Fibroblast of mammary gland (primary cell): ENCODE measurements at places on chromosomes 4 and X.

DNA sequence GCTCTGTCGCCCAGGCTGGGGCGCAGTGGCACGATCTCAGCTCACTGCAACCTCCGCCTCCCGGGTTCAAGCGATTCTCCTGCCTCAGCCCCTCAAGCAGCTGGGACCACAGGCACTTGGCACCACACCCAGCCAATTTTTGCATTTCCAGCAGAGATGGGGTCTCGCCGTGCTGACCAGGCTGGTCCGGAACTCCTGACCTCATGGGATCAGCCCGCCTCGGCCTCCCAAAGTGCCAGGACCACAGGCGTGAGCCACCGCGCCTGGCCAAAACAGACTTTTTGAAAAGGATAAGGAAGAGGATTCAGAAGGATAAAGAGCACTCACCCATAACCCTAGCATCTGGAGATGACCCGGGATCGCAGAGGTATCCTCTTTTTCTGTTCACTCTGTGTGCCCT is 224.5 kb upstream of the AGTR2 start:
- no peak for DNase-seq

- DNase-seq, result no peak
These were observed 36.2 kb upstream of the PROM1 start for GRCh38 chr4:16119981-16120380.

- peak; percentile 58 for DNase-seq
These were observed 98.2 kb upstream of the PRKX start for GRCh38 chrX:3811331-3812311.

GRCh38 chr4:82398263-82398662 is 24.5 kb upstream of the HNRNPD start:
- DNase-seq, result no peak

- DNase-seq, result no peak
These were observed 196.5 kb downstream of the ARHGAP10 start for GRCh38 chr4:147928400-147928799.

DNA sequence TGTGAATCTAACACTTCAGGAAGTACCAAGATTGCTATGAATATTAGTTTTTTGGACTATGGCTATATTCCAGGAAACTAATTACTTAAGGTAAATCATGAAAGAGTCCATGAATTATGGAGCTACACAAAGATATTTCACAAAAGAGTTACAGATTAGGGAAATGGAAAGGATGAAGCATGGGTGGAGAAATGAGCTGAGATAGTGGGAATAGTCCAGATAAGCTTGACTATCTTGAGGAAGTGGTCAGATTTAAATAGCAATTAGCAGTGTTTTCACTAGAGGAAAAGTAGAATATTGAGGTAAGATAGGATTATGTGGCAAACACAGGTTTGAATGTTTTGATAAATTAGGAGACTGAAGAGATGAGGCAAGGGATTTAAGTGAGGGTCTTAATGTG is 42.1 kb upstream of the C1GALT1C1 start:
- DNase-seq, result no peak

GRCh38 chrX:39159921-39160507 is 358.8 kb downstream of the MID1IP1 start:
- no peak for DNase-seq

DNA sequence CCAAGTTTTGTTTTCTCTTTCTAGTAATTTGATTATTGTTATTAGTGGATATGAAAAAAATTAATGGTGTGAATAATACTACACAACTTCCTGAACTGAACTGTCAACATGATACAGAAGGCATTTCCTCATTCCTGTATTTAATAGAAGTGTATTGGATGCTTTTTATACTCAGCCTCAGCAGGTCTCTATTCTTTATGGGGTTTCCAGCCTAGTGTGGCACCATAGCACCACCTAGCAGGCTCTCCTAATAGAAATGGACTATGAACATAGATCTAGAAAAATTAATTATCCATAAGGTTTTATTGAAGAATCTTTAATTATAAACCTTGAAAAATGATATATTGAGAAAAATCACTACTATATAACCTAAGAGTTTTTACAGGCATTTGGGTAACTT is 52.4 kb downstream of the GLRB start:
- DNase-seq, result peak; percentile 52

DNA sequence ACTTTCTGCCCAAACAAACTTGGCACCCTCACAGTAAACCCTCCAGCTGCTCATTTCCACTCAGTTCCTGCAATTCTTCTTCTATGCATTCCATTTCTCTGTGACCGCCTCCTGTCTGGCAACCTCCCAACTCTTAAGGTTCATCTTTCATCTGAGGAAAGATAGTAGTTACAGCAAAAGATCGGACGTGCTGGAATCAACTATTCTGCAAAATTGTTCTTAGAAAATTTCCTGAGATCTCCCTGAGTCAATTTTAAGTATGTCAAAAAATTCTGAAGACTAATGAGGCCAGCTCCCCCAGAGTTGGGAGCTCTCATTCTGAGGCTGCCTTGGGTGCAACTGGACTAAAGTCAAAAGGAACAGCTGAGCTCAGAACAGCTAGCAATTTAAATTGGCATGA is 1026.0 kb downstream of the ADGRL3 start:
- no peak for DNase-seq

DNA sequence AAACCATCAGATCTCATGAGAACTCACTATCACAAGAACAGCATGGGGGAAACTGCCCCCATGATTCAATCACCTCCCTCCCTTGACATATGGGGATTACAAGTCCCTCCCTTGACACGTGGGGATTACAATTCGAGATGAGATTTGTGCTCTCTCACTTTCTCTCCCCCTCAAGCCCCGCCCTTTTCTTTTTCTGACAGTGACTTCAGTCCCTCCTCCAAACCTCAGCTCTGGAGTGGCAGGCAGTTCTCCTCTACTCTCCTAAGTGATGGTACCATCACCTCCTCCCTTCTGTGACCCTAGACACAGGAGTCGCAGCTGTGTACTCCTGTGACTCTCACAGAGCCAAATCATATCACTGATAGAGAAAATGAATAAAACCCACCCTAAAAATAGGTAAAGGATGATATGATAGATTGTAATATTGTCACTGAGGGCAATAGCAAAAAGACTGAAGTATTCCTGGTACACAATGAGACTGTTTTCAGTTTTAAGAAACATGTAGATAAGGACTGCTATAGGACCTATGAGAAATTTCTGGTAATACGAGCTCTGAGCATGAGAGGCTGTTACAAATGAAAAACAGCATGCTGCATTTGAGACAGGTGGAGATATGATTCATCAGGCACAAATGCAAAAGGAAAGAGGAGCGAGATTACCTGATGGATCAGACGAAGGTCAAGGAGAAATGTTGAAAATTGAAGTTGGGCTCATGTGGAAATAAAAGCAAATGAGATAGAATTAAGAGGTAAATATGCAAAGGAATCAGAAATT is 101.2 kb upstream of the CBLL2 start:
- DNase-seq, result no peak

GRCh38 chr4:10765386-10765785 is 80.8 kb upstream of the CLNK start:
- DNase-seq, result no peak
